ENCODE measurements at places on chromosomes 3 and 15. TPM values are rescaled to one million over a fixed set of nuclear protein-coding genes. Genes with fewer than 3 reads are reported as not detected.

Gene LRRIQ4
- not detected for total RNA-seq

DNA sequence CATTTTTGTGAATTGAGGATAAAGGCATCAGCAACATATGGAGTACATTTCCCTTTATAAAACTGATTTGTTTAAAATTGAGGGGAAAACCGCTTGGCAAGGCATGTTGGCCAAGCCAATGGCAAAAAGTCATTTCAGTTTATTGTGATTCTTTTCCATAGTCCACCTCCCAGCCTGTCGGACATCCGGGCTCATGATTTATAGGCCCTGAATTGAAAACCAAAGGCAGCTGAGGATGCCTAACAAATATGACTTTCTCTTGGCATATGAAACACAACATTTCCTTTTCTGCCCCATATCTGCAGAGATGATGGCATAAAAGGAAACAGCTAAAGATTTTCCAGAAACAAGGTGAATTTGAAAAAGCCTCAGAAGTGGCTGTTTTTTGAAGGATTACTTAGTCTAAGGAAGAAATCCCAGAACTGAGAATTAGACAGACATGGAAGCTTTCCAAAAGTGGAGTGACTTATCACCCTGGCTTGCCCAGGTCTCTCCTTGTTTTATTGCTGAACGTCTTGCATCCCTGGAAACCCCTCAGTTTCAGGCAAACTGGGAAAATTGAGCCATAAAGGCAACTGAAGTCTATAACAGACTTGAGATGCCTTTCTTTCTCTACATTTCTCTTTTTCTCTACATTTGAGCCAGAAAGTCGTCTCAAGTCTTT, 74.0 kb downstream of the COL8A1 start:
- no peaks in the 10 kb centered on the region for H3K27me3 ChIP-seq
- peak; percentile 73 for DNase-seq
- H3K36me3 ChIP-seq: peaks cover 5% of the 10 kb centered on the region
- H3K4me3 ChIP-seq: no peak overlapping the region
- H3K27ac ChIP-seq: no peak overlapping the region

DNA sequence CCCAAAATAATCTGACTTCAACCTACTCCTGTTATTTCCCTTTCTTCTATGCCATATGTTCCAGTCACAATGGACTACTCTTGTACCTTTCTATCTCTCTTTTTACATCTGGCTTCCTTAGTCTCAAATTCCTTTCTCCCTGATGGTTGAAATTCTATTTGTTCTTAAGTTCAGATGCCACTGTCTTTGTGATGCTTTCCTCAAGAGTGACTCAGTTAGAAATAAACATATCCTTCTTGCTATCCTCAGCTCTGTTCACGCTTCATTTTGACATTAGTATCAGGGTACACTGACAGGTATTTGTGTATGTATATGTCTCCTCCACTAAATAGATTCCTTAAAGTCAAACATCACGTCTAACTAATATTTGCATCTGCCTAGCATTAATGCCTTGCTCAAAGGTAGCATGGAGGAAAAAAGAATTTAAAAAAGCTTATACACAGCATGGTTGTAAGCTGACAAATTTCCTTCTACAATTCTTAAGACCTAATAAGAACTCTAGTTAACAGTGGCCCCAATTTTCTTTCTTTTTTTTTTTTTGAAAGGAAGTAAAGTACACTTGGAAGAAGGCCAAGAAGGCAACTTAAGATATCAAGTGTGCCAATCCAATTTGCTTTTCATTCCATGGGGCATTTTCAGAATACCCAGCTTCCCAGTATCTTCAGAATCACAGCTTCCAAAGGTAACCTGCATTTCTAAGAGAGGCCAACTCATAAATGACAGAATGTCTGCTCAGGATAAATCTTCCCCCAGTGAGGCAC, 58.0 kb downstream of the CHAC1 start:
- no peaks in the 10 kb centered on the region for H3K36me3 ChIP-seq
- no peaks in the 10 kb centered on the region for H3K27me3 ChIP-seq
- no peak overlapping the region for H3K27ac ChIP-seq
- peaks cover 14% of the 10 kb centered on the region for H3K4me1 ChIP-seq
- no peak overlapping the region for H3K4me3 ChIP-seq

Gene FBXO40
- not detected for total RNA-seq

GRCh38 chr3:172438186-172438585, 10.1 kb downstream of the GHSR start:
- no peaks in the 10 kb centered on the region for H3K4me1 ChIP-seq
- no peak overlapping the region for H3K4me3 ChIP-seq
- no peak for DNase-seq

GRCh38 chr3:79111375-79112052, 656.3 kb downstream of the ROBO1 start:
- H3K36me3 ChIP-seq: no peaks in the 10 kb centered on the region
- no peak overlapping the region for H3K27ac ChIP-seq
- no peaks in the 10 kb centered on the region for H3K4me1 ChIP-seq

Gene ALPK3
- total RNA-seq: 36.2 TPM

GRCh38 chr3:78802562-78802930, 965.3 kb downstream of the ROBO1 start:
- H3K27me3 ChIP-seq: no peaks in the 10 kb centered on the region
- no peak overlapping the region for H3K27ac ChIP-seq
- no peak for DNase-seq
- no peaks in the 10 kb centered on the region for H3K4me1 ChIP-seq
- H3K36me3 ChIP-seq: no peaks in the 10 kb centered on the region
- no peak overlapping the region for H3K4me3 ChIP-seq

DNA sequence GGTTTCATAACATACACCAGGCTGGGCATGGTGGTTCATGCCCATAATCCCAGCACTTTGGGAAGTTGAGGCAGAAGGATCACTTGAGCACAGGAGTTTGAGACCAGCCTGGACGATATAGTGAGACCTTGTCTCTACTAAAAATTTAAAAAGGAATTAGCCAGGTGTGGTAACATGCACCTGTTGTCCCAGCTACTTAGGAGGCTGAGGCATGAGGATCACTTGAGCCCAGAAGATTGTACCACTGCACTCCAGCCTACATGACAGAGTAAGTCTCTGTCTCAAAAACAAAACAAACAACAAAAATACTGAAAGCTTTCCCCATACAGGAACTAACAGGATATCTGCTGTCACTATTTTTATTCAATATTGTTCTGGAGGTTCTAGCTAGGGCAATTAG, 20.9 kb downstream of the GREM1 start:
- no peak for DNase-seq
- H3K4me3 ChIP-seq: no peak overlapping the region
- no peaks in the 10 kb centered on the region for H3K36me3 ChIP-seq
- no peak overlapping the region for H3K27ac ChIP-seq

GRCh38 chr3:156445117-156446090, 109.5 kb downstream of the SSR3 start:
- H3K27me3 ChIP-seq: no peaks in the 10 kb centered on the region
- peaks cover 8% of the 10 kb centered on the region for H3K4me1 ChIP-seq
- no peak overlapping the region for H3K4me3 ChIP-seq
- DNase-seq: no peak

Gene ZKSCAN7
- total RNA-seq: 1.9 TPM

GRCh38 chr3:158911586-158911985, 109.7 kb downstream of the MFSD1 start:
- H3K27me3 ChIP-seq: no peaks in the 10 kb centered on the region
- DNase-seq: no peak

- no peaks in the 10 kb centered on the region for H3K27me3 ChIP-seq
- DNase-seq: no peak
- H3K27ac ChIP-seq: no peak overlapping the region
- no peak overlapping the region for H3K4me3 ChIP-seq
Observed at GRCh38 chr3:164683489-164683888, 394.8 kb downstream of the SI start.

DNA sequence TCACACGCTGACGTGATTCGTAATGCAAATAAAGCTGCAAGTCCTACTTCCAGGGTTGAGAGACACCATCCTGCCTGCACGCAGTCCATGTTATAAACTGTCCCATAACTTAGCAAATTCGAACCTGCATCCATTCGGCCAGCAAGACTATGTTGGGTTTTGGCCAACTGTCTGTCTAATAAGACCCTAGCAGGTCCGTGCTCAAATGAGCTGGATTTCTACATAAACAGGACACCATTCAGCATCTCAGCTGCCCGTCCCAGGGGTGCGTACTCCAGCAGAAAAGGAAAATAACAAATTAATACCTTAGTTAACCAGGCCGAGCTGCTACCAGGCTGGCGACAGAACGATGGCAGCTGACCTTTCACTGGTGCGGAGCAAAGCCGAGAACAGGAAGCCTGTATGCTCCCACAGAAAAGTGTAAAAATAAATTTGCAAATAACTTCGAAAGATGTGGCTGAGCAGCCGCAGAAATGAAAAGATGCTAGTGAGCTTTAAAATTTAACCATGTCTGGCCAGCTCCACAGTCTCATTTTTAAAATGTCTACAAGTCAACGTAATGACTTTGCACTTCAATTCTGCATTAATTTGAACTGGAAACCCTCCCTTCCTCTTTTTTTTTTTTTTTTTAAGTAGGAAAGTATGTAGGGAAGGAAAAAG, 97.1 kb upstream of the SNRPA1 start:
- H3K36me3 ChIP-seq: no peaks in the 10 kb centered on the region
- no peaks in the 10 kb centered on the region for H3K4me1 ChIP-seq
- no peaks in the 10 kb centered on the region for H3K27me3 ChIP-seq
- no peak overlapping the region for H3K4me3 ChIP-seq

DNA sequence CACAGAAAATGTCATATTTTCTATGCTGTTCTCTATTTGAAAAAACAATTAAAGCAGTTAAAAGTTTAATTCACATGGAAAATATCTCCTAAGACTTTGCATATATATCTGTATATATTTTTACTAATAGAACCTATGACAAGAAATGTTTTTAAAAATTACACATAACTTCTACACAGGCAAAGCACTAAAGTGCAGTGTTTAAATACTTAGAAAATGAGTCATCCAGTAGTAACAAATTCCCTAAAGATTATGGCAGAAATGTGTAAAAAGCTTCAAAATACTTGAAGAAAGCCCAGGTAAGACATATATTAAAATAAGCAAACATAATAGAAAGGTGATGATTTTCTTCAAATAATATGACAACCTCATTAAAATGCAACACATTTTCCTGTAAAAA, 236.6 kb downstream of the TBC1D5 start:
- H3K27me3 ChIP-seq: no peaks in the 10 kb centered on the region
- H3K4me1 ChIP-seq: peaks cover 13% of the 10 kb centered on the region
- DNase-seq: peak; percentile 31
- H3K27ac ChIP-seq: no peak overlapping the region
- H3K36me3 ChIP-seq: no peaks in the 10 kb centered on the region

DNA sequence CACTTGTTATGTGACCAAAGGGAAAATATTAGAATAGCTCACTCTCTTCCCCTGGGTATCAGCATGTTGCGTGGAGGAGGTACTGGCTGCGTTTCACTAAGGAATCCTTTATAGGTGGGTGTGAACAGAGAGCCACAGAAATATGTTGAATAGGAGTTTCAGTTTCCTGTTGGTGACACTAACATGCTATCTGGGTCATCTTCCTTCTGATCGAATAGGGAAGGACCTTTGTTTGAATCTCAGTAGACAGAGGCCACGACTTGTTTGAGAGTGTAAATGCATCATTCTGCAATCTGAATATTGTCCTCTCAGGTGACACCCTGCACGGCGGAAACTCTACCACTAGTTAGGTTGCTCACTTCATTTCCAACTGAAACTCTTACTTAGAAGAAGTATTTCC, 157.9 kb upstream of the SLC2A2 start:
- H3K4me1 ChIP-seq: peaks cover 18% of the 10 kb centered on the region
- H3K4me3 ChIP-seq: no peak overlapping the region
- no peaks in the 10 kb centered on the region for H3K27me3 ChIP-seq
- H3K36me3 ChIP-seq: peaks cover 3% of the 10 kb centered on the region
- no peak for DNase-seq

GRCh38 chr3:138032567-138032966, 22.6 kb downstream of the CLDN18 start:
- H3K4me1 ChIP-seq: no peaks in the 10 kb centered on the region
- H3K27me3 ChIP-seq: no peaks in the 10 kb centered on the region
- no peak overlapping the region for H3K27ac ChIP-seq
- no peak for DNase-seq

DNA sequence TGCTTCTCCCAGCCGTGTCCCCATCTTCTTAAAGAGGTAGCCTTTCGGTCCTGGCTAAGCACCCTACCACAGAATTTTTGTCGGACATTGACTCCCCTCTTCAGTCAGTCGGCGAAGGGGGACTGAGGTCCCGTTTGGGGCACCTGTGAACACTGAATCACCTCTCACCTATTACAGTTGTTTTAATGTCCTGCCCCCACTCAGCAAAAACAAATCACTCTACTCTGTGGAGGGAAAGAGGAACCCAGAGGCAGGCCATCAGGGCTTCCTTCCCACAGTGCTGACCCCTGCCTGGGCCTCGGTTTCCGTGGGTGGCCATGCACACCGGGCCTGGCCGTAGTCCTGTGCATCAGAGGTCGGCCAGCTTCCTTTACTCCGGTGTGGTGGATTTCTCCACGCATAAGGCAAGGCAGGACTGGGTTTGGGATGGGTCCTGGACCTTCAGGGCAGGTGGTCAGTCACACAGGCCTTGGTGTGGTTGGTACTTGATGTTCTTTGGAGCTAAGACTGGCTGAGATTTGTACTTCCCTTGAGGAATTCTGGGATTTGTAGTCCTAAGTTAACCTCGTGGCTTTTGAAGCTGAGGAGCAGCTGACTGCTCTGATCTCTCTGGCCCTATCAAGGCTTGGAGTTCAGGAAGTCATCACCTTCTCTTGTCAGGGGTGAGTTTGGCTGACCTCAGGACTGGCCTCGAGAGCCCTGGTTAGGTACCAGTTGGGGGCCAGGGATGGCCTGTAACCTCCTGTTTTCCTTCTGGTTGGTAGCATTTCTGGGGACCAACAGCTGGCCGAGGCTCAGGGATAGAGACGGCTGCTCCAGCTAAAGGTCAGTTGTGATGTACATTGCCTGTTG, 627 bp upstream of the FAM131A start:
- peak; percentile 66 for DNase-seq
- no peaks in the 10 kb centered on the region for H3K27me3 ChIP-seq
- H3K4me3 ChIP-seq: peak overlapping the region; percentile 54
- peaks cover 74% of the 10 kb centered on the region for H3K4me1 ChIP-seq

GRCh38 chr3:197953325-197953724, 3.3 kb downstream of the RPL35A start:
- DNase-seq: no peak
- no peaks in the 10 kb centered on the region for H3K27me3 ChIP-seq
- peaks cover 23% of the 10 kb centered on the region for H3K4me1 ChIP-seq

DNA sequence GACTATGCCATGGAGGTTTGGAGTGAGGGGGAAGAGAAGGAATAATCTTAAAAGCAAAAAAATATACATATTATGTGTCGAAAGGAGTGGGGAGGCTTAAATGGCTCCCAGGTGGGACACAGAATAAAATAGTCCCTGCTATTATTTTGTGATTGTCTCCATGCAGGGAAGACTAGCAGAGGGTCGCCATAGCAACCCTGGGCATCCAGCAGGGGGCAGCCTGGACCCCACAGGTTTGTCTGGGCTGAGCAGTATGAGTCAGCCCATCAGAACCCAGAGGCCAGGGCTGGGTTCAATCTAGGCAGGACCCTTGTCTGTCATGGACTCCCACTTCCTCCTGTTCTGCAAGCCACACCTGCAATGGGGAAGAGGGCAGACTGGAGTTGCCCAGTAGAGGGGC, 17.6 kb upstream of the LINGO1 start:
- no peaks in the 10 kb centered on the region for H3K36me3 ChIP-seq
- H3K4me1 ChIP-seq: no peaks in the 10 kb centered on the region
- no peak overlapping the region for H3K27ac ChIP-seq
- peak; percentile 13 for DNase-seq
- peaks cover 3% of the 10 kb centered on the region for H3K27me3 ChIP-seq

All from endothelial cell of umbilical vein (primary cell).